ENCODE measurements at places on chromosomes 12 and 14.

- DNase-seq = no peak
Measured at GRCh38 chr12:48982397-48983080, 4.4 kb downstream of the WNT1 start.

DNA sequence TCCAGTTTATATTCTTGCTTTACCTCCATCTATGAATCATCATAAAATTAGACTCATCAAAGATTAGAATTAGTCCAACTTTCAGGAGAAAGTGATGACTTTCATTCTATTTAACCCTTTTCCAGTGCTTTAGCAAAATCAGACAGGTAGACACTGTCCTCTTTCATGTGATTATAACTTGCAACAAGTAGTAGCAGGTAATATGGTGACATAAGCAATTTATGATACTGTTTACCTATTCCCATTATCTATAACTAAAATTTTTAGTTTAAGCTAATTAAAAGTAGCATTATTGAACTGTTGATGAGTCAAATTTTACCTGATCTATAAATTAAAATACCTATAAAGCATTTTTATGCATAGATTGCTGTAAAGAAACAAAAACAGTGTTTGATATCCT is 351.6 kb downstream of the SEC23A start:
- no peak for DNase-seq

DNA sequence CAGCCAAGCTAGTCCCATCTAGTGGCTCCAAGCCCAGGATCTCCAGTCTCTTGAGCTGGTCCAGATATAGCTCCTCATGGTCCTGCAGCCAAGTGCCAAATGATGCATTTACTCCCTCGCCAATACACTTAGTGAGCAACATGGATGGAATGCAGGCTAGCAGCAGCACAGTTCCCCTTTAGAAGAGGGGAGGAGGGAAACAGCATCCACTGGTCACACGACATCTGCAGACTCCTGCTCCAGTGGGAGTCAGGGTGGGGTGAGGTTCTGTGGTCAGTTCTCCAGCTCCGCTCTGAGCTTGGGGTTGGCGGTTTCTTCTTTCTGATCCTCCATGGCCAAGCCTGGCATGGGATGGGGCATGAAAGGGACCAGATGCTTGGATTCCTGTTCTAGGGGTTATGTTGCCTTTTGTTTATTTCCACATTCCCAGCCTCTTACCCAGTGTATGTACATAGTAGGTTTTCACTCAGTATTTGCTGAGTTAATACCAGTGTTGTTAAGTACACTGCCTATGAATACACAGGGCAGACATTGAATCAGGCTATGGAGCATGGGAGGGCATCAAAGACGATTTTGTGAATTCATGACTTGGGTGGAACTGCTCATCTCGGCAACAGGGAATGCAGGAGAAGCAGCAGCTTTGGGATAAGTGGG is 57.3 kb downstream of the GALNT16 start:
- DNase-seq = no peak

DNA sequence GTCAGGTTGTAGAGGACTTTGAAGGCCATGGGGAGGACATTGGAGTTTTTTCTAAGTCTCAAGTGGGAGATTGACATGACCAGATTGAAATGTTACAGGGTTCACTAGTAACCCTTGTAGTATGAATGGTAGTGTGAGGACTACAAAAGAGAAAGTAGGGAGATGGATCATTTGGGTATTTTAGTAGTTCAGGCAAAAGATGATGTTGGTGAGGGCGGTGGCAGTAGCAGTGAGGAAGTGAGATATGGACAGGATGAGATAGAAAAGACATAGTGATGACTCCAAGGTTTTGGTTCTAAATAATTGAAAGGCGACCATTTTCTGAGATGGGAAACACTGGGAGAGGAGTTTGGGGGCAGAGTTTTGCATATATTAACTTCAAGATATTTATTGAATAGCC is 94.2 kb upstream of the CNTN1 start:
- no peak for DNase-seq

GRCh38 chr14:41860586-41860985 is 253.9 kb downstream of the LRFN5 start:
- DNase-seq = no peak

DNA sequence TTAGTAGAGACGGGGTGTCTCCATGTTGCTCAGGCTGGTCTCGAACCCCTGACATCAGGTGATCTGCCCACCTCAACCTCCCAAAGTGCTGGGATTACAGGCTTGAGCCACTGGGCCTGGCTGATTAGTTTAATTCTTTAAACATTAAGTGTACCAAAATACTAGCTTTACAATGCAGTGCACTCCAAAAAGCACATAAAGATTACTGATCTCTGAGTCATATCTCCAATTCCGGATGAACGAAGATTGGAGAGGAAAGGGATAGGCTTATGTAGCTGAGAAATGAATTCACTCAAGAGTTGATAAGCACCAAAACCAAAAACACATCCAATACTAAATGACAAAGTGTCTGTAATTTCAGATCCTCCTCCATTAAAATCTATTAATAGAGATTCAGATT is 15.1 kb downstream of the NAV3 start:
- DNase-seq = no peak

- no peak for DNase-seq
Measured at GRCh38 chr12:53454707-53455106, 2.8 kb downstream of the PCBP2 start.

- no peak for DNase-seq
Measured at GRCh38 chr14:85607651-85608081, 77.7 kb downstream of the FLRT2 start.

DNA sequence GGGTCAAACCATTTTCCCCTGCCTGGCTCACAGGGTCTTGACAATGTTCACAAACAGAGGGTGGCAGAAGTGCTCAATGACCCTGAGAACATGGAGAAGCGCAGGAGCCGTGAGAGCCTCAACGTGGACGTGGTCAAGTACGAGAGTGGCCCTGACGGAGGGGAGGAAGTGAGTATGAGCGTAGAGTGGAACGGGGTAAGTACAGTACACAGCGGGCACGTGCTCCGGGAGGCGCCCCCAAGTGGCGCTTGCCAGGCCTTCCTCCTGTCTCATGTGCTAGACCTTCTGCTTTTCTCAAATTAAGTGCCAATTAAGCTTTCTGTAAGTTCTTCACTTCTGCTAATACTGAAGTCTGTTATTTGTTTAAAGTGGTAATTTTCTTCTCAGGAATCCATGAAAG is 35.9 kb downstream of the XRCC3 start:
- no peak for DNase-seq

GRCh38 chr12:1882850-1883470 is 35.5 kb downstream of the CACNA2D4 start:
- no peak for DNase-seq

GRCh38 chr12:64701283-64701682 is 57.9 kb downstream of the GNS start:
- DNase-seq = no peak

DNA sequence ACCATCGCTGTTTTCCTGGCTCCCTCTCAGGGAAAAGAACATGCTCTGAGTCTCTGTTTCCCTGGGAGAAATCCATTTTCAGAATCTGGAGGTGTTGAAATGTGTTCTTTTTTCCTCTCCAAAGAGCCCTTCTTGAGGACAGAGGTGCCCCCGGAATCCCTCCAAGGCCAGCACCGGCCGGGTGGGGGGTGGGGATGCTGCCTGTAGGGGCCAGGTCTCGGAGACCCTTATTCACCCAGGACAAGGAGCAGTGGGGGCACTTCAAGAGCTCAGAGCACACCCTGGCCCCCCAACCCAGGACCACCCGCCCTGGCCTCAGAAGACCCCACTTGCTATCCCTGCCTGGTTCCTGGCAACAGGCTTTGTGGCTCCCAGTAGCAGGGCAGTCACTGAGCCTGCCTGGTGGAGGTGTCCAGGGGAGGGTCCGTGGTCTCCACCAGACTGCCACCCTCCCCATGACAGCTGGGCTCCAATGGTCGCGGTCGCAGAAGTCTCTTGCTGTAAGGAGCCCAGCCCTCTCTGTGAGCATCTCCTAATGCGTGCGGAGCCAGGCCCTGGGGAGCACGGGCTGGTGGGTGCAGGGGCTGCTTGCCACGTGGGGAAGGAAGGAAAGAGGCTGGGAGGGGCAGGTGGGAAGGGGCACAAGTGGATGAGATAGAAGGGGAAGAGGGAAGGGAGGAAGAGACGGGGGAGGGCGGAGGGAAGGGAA is 13.2 kb upstream of the DIO3 start:
- no peak for DNase-seq

DNA sequence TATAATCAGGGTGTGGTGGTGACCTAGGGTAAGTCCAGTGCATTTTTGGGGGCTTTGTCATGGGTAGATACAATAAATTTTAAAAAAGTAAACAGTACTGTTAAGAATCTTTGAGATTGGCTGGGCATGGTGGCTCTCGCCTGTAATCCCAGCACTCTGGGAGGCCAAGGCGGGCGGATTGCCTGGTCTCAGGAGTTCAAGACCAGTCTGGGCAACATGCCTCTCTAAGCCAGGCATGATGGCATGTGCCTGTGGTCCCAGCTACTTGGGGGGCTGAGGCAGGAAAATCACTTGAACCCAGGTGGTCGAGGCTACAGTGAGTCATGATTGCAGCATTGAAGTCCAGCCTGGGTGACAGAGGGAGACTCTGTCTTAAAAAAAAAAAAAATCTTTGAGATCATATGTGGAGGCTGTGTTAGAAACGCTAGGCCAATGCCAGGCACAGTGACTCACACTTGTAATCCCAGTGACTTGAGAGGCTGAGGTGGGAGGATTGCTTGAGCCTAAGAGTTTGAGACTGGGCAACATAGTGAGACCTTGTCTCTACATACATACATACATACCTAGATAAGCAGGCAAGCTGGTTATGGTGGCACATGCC is 67.7 kb downstream of the PRKCH start:
- DNase-seq = no peak

- DNase-seq = no peak
Measured at GRCh38 chr14:67485501-67486095, 2.9 kb downstream of the TMEM229B start.

GRCh38 chr12:123396954-123397353 is 13.0 kb downstream of the KMT5A start:
- DNase-seq = no peak

- DNase-seq = no peak
Measured at GRCh38 chr12:79765157-79765556, 74.4 kb upstream of the PAWR start.

DNA sequence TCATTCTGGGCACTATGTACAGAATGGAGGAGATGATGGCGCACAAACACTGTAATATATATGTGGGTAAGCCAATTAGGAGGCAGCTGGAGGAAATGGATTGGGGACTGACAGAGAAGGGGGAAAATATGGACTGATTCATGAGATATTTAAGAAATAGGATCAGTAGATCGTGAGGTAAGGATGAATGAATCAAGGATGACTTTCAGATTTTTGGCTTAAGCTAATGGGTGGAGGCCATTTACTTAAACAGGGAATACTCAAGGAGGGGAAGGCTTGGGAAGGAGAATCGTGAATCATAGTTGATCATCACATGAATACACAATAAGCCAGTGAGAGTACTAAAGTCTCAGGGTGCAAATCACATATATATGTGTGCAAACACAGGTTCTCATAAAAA is 11.2 kb upstream of the GNPNAT1 start:
- no peak for DNase-seq

GRCh38 chr12:122090759-122091515 is 12.4 kb downstream of the MLXIP start:
- no peak for DNase-seq

GRCh38 chr14:36716614-36717184 is 55.0 kb downstream of the PAX9 start:
- no peak for DNase-seq

GRCh38 chr14:27222671-27223070 is 624.8 kb upstream of the NOVA1 start:
- DNase-seq = no peak

DNA sequence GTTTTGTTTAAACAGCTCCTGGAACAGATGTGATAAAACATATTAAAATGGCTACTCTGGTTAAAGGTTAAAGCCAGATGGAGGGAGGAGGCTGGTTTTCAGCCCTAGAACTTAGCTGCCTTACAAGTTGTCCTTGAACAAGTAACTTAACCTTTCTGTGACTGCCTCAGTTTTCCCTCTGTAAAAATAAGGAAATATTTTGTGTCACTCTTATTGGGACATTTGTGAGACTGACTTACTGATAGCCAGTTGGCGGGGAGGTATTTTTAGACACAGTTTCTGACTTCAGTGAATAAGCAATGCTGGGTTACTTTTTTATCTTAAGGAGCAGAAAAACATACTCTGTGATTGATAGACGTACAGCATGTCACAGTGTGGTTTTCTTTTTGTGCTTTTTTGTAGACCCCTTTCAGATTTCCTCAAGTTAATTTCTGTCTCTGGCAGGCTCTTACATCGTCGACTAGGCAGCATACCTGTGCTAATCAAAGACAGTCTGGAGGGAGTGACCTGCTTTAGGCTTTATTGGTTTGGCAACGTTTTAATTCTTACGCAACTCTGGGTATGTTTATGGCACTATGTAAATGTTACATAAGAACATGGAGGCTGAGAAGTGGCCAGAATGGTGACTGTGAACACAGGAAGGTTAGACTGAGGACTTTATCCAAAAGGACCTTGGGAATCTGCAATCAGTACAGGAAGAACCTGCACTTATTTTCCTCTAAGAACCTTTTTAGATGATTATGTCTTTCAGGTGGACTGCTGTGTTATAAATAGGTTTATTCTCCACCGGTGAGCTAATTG is 3.3 kb downstream of the ACVR1B start:
- no peak for DNase-seq

DNA sequence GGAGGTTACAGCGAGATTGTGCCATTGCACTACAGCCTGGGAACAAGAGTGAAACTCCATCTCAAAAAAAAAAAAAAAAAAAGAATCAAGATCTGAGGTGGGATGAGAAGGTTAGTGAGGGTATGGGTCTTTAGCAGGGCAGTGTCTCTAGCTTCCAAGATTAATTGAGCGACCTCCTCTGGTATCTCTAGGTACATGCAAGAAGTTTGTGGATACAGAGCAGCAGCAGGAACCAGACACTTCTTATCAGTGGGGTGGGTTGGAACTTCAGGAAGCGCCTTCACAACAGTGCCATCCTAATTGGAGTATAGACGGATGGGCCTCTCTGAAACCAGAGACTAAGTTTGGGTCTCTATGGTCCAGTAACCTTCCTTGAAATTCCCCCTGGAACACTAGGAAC is 51.9 kb upstream of the CISTR start:
- DNase-seq = no peak

GRCh38 chr12:102702447-102703114 is 214.5 kb downstream of the PAH start:
- DNase-seq = no peak

DNA sequence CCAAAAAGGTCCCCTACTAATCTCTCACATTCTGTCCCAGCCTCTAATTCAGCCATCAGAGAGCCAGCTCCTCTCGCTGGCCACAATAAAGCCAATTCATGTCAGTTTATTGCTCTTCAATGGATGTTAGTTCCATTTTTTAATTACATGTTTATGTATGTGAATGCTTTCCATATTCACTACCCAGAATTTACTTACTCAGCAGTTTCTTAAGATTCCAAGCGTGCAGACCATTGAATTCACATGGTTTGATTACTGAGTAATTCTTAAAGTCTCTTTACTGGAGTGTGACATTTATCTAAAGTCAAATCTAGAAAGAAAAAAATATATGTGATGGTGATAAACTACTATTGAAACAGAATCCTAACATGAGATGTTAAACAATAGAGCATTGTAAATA is 102.2 kb downstream of the LLPH start:
- no peak for DNase-seq
